Fibroblast of skin of scalp (primary cell): ENCODE measurements at places on chromosomes 7 and 10.

DNA sequence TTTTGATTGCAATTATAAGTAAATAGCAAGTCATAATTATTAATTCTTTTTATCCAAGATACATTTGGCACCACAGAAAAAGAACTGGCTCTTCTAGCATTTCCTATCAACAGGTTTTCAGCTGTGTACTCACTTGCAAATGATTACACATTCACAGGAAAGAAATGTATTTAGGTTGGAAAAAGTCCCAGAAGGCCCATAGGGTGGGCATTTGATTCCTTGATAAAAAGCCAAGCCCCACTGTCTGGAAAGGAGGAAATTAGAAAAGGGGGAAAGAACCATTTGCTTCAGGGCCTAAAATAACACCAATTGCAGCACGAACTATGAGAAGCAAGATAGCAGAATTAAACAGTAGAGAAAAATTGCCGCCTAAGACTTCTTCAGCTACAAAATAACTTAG, 80.8 kb upstream of the COL1A2 start:
- DNase-seq: peak; percentile 90

GRCh38 chr7:332646-333392, 42.8 kb downstream of the FOXL3 start:
- peak; percentile 44 for DNase-seq

GRCh38 chr10:67222934-67223333, 297.1 kb downstream of the LRRTM3 start:
- no peak for DNase-seq

DNA sequence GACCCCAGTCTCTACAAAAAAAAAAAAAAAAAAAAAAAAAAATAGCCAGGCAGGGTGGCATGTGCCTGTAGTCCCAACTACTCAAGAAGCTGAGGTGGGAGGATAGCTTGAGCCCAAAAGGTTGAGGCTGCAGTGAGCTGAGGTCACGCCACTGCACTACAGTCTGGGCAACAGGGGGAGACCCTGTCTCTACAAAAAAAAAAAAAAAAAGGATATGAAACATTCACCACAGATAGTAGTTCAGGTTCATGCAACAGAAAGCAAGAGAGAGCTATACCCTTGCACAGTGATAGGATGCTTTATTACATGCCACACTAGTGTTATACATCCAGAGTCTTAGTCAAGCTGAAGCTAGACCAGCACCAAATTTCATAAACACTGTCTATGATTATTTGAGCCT, 148.4 kb upstream of the KAT6B start:
- no peak for DNase-seq

DNA sequence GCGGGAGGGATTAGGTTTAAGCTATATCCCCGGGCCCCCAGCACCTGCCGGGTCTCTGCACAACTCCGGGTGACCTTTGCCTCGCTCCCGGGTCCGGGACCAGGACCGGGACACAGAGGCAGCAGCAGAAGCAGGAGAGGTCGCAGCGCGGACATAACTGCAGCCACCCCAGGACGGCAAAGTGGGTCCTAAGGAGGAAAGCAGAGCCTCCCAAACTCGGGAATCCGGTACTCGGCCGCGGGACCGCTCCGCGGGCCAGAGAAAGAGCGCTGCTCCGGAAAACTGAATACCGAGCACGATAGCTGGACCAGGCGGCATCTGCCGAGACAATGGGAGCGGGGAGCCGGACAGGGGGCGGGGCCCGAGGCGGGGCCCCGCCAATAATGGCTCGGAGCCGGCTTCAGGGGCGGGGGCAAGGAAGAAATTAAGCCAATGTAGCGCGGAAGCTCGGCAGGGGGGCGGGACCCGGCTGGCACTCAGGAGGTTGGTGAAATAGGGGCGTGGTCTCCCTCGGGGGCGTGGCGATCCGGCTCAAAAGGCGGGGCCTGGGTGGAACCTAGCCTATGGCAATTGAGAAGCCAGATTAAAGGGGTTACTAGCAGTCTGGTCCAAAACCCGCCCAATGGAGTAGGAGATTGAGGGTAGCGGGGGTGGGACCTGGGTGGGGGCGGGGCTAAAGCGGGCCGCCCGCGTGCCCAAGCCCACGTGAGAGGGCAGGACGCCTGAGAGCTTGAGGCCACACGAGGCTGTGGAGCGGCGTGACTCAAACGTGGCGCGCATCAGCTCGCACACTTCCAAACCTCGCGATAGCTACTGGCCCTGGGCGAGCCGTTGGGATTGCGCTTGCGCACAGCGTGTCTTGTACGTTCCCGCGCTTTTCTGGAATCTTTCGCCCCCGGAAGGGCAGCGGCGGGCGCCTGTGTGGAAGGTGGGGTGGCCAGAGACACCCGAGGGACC, at the start of the genes GPC2 and STAG3:
Gene GPC2, minus strand, starts transcription at position 337 of the 957 bp plus-strand sequence. Its CDS starts 182 bp downstream, at position 155.
Gene STAG3, plus strand, starts transcription at position 874 of the 957 bp plus-strand sequence. CDS start 2,639 bp downstream, outside the sequence.
- peak; percentile 98 for DNase-seq

- DNase-seq: peak; percentile 23
Measured at GRCh38 chr10:43573250-43574000, 991 bp downstream of the ZNF239 start.

DNA sequence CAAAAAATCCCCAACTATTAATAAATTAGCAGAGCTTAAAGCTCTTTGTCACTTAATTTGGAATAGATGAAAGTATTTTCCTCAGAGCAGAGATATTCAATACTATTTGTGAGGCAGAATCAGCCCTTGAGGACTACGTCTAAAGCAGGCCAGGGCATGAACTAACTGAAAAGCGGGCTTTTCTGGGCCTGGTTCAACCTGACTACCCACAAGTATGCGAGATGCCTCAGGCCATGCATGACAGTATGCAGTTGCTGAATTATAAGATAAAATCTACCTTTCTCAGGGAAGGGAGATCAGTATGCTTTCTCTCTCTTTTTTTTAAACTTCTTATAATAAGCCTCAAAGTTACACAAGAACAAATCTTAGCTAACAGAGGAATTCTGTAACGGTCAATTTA, 20.1 kb downstream of the TMEM168 start:
- no peak for DNase-seq

DNA sequence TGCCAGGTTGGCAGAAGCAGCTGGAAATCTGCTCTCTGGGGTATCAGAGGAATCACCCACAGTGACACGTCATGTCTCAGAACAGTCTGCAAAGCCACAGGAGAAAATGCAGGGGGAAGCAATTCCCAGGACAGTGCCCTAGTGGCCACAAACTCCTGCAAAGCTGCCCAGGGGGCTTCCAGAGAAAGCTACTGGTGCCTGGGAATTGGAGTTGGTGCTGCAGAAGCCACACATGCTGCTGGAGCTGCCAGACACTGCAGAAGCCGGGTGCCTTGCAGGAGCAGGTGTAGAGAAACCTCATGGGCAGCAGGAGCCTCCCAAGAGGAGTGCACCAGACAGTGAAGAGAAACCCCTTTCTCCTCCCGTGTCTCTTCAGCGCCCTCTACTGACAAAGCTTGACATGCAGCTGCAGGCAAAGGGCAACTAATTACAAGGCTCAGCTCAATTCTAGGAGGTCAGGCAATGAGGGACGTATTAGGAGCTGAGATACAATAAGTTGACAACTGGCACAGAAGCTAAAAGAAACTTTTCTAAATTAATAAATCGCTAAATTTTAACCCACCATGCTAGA, 30.2 kb upstream of the NUB1 start:
- DNase-seq: no peak

DNA sequence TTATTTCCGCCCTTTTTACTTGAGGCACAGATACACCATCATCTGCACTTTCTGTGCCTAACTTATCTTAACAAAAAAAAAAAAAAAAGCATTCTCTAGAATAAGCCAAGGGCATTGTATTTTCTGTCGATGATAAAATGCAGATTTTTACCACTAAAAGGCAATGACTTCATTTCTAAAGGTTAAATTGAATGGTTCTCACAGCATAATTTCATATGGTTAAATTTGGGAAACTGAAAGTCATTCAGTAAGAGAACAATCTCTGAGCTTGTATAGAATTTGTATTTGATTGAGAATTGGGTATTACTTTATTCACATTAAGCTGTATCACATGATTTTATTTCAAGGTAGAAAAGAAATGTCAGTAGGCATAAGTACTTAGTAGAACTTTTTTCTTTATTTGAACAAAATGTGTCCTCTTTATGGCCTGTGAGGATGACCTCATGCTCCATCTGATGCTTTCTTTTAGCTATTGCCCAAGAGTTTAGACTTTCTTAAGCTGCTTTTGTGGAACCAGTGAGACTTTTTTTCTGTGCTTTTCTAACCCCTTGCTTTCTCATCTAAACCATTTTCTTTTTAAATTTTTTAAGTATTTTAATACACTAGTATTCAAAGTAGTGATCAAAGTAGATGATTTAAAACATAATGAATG, 110.3 kb downstream of the LRRC4 start:
- peak; percentile 39 for DNase-seq

GRCh38 chr10:60446851-60447250, 57.2 kb upstream of the ANK3 start:
- peak; percentile 44 for DNase-seq

DNA sequence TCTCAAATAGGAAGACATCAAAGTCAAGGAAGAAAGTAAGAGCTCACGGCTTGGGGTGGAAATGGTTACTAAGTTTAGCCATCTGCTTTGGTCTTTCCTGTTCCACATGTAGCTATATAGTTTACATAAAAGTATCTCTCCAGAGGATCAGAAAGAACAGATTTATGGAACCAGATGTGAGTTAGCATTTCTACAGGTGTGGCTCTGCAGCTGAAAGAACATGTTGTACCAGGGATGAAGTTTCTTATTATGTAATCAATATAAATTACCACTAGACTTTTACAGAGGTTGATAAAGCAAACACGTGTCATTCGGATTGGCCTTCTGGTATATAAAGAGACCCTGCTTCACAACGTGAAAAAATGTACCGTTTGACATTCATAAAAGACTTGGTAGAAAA, 19.9 kb downstream of the CALD1 start:
- no peak for DNase-seq

- no peak for DNase-seq
Measured at GRCh38 chr7:32153006-32153405, 82.8 kb upstream of the PDE1C start.

DNA sequence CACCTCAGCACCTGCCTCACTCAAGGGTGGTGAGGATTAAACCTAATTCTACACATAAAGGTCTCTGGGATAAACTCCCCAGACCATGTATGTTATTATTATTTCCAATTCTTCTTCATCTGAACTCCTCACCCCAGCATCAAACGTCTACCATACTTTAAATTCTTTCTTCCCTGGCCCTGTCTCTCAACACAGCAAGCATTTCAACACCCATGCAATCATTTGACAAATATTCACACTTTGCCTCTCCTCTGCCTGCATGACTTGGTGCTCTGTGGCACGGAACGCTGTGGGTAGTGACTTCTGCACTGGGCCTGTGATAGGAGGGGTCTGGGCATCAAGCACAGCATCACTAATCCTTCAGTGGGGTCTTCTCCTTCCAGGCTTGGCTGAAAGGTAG, 490.8 kb downstream of the TNS3 start:
- peak; percentile 93 for DNase-seq

DNA sequence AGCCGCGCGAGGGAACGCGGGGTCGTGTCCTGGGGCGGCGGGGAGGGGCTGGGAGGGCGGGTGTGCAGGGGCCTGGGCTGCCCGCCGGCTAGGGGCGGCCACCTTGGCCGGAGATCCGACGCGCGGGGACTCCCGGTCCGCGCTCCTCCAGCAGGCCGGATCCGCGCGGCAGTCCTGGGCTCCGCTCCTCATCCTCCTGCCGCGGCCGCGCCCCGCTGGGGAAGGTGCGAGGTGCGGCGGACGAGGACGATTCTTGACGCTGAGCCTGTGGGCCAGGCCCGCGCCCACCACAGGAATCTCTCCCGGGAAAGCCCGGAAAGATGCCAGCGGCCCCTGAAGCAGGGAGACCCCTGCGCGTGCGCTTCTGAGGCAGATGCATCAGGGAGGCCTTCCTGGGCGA, 6.6 kb upstream of the OGDHL start:
- DNase-seq: no peak

DNA sequence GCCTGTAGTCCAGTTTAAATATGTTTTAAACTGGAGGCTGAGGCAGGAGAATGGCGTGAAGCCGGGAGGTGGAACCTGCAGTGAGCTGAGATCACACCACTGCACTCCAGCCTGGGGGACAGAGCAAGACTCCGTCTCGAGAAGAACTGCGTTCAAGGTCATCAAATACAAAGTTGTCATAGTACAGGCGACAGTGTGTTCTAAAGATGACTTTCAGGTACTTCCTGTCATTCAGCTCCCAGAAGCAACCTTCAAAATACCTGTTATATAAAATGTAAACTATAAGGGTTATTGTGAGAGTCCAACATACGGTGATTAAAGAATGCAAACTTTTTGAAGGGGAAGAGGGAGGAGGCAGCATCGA, 8.7 kb downstream of the MPP7 start:
- no peak for DNase-seq

DNA sequence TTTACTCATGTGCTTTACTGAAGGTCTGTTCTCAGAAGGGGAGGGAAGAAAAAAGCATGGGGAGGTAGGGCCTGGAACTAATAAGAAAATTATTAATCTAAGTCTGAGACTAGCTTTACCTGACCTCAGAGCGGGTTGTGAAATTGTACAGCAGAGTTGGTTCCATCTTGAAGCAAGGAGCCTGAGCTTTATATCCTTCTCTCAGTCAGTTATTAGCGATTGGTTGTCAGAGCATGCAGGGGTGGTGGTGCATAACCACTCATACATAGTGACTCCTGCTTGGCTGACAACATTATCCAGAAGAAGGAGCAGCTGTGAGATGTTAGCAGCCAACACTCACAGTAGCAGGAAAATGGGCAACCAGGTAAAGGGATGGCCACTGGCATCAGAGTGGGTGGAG, 976.3 kb upstream of the LRRTM3 start:
- no peak for DNase-seq

DNA sequence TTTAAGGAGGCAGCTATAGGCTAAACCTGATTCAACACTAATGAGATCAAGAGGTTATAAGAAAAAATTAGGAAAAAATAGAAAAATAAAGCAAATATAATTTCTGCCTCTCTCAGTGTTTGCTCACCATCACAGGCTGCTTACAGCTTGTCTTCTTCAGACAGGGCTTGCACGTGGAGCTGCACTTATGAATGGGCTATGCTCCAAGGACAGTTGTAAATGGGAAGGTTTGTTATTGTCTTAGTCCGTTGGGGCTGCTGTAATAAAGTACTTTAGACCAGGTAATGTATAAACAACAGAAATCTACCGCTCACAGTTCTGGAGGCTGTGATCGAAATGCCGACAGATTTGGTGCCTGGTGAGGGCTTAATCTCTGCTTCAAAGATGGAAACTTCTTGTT, 219.8 kb downstream of the NEBL start:
- DNase-seq: no peak

GRCh38 chr7:157310676-157311185, 26.1 kb upstream of the DNAJB6 start:
- no peak for DNase-seq

- DNase-seq: no peak
Measured at GRCh38 chr10:117075064-117075463, 63.0 kb downstream of the VAX1 start.

DNA sequence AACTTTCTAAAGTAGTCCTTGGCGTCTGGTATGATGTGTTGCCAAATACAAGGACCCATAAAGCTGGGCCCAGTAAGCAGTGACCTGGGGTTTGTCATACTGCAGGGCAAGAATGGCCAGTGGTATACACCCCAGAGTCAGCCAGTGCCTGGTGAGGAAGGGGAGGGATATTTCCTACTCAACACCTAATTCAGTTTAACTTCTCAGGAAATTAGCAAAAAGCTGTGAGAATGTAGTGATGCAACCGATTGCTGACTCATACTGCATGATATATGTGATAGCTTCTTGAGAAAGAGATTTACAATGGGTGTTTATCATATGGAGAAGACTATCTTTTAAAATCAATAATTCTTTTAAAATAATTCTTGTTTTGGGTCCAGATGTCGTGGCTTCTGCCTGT, 889.3 kb upstream of the CELF2 start:
- DNase-seq: peak; percentile 32

- no peak for DNase-seq
Measured at GRCh38 chr10:11462071-11462470, 149.4 kb downstream of the USP6NL start.

- no peak for DNase-seq
Measured at GRCh38 chr7:14000247-14000646, 10.8 kb upstream of the ETV1 start.
